ENCODE measurements at places on chromosomes 1 and 21. TPM values are rescaled to one million over a fixed set of nuclear protein-coding genes. Genes with fewer than 3 reads are reported as not detected.

Gene PRAMEF15
- not detected for total RNA-seq

Gene S100A11
- total RNA-seq, result 1,124 TPM

DNA sequence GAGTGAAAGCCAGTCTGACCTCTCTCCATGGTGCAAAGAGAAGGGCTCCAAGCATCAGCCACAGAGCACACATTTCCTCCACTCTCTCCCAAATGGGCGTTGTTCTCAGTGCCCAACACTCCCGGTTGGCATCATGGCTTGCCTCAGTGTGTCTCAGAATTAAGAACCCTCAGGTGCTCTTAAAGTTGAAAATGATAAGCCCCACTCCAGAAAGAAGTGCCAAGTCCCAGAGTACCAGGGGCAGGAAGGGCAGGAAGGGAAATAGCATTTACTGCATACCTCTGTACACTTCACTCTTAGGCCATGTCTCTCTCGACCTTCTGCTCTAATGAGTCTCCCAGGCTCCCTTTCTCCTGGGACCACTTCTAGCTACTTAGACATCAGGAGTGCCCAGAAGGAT, 15.2 kb upstream of the ARHGEF2 start:
- no peak for DNase-seq

- no peak for DNase-seq
These were observed 80.9 kb upstream of the IRF2BP2 start for GRCh38 chr1:234690872-234691271.

- DNase-seq, result no peak
These were observed 840.0 kb upstream of the B3GALT2 start for GRCh38 chr1:194026422-194026821.

DNA sequence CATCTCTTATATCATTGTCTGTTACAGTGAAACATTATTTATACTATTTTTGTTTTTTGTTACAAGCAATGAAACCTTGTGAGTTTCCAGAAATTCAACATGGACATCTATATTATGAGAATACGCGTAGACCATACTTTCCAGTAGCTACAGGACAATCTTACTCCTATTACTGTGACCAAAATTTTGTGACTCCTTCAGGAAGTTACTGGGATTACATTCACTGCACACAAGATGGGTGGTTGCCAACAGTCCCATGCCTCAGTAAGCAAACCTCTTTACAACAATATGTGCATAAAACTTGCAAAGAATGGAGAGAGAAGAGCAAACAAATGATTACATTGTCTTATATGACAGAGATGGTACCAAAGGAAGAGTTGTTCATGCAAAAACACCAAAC, 22.4 kb downstream of the CFHR4 start:
- no peak for DNase-seq

Measured in endothelial cell (in vitro differentiated cells).